Natural killer cell treated with Interleukin-12 subunit alpha and Interleukin-12 subunit beta and Interleukin-15 and Interleukin-18, amount 100 ng/mL, for 72 hours (primary cell): ENCODE measurements at places on chromosomes 6 and 20.
A peak's percentile ranks its signal among the peaks of the same experiment; 100 is the strongest.

DNA sequence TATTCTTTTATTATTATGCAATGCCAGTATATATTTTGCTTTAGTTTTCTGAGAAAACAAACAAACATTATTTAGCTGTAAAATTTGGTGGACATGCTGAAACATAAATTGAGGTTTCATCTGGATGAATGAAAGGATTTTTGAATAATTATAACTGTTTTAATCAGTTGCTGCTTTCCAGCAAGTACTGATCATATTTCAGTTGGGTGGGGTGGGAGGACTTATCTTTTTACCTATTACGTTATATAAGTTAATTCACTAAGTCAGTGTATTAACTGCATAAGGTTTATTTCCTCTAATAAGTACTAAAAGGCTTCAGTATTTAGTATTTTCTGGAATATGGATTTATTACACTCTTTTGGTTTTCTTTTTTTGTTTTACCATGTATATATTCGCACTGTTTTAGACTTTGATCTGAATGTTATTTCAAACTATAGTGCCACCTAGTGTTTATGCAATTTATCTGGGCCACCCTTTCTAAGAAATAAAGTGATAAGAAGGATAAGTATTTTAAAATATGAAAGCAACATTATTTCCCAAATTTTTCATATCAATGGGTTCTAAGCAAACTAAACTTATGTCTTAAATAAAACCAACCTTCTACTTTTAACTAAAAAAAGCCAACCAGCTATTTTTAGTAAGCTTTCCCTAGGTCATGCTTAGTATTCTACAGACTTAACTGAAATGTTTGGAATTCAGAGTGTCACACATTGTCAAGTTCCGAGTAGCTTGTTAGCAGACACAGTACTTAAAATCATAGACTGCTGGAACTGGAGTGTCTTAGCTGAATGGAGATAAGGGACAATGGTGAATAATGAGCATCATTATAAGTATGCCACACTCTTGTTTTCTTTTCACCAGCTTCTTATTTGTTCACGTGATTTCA is 105.4 kb upstream of the MCHR2 start:
- DNase-seq = no peak

DNA sequence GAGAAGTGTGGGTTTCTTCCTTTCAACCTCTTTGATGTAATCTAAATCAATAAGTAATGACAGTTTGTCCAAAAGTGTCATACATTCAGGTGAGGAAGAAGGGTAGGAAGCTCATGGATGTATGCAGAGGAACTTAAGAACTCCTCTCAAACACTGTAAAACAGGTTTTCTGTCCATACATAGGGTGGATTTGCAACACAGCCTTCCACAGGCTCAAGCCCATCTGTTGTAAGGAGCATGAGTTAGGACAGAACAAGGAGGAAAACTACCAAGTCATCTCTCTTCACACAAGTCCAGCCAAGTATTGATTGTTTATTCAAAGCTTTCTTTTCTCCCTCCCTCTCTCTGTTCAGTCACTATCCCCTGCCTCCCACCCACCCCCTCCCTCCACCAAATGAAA is 49.0 kb upstream of the CDYL start:
- no peak for DNase-seq

DNA sequence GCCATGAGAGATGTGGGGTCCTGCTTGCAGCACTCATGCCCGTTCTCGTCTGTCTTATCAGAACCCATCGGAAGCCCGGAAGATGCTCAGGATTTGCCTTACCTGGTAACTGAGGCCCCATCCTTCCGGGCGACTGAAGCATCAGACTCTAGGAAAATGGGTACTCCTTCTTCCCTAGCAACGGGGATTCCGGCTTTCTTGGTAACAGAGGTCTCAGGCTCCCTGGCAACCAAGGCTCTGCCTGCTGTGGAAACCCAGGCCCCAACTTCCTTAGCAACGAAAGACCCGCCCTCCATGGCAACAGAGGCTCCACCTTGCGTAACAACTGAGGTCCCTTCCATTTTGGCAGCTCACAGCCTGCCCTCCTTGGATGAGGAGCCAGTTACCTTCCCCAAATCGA is 8.3 kb downstream of the PI16 start:
- peak; percentile 81 for DNase-seq

- DNase-seq = no peak
Measured at GRCh38 chr6:87808005-87808757, 106.1 kb upstream of the AKIRIN2 start.

- no peak for DNase-seq
Measured at GRCh38 chr20:14778875-14779274, 441.5 kb upstream of the FLRT3 start.

DNA sequence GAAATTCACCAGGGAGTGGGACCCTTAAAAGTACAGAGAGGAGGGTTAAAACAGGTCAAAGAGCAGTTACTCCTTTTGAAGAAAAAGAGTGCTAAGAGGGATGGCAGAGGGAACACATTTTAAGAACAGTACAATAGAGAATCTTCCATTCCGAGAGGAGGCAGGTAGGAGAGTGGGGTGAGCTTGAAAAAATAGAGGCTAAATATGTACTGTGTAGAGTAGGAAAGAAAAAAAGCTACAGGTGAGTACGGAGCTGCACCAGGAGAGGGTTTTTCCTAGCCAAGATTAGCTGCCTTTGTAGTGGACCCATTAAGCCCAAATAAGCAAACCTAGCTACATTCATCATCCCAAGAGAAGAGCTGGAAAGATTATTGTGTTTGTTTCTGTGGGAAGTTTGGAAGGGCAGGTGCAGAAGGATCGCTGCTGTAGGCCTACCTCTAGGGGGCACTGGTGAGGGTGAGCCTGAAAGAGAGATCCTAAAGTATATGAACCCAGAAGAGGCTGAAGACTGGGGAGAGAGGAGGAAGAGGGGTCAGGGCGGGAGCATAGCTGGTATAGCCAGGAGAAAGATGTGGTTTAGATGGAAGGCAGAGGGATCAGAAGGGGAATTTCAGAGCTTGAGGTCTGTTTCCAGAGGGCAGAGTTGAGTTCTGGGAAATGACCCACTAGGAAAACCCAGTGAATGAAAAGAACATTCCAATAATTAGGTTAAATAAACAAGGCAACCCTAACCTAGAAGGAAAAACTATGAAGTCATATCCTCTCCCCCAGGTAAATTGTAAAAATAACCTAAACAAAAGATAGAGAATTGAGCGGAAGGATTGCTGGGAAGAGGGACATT is 50.2 kb upstream of the HINT3 start:
- no peak for DNase-seq

DNA sequence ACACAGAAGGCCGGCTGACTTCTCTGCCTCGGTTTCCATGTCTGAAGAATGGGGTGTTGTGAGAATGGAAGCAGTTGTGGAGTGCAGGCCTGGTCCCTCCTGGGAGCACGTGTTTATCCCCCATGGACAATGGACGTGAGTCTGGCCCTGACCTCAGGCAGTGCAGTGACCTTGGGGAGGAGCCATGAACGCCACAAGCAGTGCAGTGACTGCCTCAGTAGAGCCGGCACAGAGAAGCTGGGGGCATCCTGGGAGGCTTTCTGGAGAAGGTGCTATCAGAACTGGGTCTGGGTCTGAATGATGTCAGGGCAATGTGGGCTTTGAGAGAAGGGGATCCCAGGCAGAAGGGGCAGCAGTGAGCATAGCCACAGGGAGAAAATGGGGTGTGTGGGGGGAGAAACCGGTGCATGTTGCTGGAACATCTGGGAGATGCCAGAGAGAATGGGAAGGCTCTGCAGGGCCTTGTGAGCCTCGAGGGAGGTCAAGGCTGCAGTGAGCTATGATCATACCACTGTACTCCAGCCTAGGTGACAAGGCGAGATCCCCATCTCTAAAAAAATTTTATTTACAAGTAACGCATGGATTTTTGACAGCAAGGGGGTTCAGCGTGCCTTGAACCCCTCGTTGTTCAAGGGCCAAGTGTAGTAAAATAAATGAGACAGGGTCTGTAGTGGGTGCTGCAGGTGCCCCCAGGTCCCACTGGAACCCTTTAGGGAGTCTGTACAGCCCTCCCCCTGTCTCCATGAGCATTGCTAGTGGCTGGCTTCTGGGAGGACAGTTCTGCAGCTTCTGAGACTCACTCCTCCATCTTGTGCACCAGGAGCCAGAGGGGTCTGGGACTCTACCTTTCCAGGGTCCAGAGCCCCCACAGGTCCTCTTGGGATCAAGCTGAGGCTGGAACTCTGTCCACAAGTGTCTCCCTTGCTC is 27.0 kb upstream of the ZBP1 start:
- DNase-seq = no peak

DNA sequence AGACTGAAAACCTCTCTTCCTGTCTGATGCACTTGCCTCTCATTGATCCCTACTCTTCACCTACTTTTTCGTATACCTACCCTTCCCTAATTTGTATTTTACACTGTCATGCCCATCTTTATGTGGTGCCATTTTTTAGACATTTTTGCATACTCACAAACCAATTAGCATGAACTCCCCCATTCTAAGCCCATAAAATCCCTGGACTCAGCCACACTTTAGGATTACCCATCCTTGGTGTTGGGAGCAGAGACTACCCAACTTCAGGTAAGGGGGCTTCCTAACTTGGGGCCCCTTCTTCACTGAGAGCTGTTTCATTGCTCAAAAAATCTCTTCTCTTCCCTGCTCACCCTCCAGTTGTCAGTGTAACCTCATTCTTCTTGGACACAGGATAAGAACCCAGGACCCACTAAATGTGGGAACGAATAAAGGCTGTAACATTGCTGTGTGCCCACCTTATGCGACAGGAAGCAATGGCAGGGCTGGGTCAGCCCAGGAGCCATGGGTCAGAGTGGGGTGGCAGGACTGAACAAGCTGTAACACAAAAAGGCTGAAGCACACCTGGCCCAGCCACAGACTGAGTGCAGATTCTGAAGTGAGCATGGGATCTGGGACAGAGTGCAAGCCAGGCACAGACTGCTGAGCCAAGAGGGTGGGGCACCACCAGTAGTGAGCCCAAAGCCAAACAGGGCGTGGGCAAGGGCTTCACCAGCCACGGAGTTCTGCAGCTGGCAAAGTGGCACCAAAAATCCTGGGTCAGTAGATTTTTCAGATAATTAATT is 789.1 kb upstream of the HS3ST5 start:
- no peak for DNase-seq

DNA sequence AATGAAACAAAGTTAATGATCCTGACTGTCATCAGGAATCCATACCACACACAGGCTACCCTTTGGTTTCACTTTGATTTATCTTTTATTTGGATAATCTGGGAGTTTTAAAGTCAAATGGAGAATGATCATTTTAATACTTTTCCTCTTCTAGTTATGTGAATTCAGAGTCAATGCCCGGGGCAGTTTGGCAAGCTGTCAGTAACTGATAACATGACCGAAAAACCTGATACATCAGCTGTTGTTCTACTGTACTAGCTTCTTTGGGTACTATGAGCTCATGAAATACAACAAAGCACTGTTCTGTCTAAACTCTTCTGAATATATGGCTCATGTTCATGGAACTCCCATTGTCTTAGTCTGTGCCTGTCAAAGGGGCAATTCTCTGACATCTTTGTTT is 30.2 kb downstream of the KLHL31 start:
- DNase-seq = no peak

GRCh38 chr20:34243377-34243776 is 2.2 kb downstream of the ASIP start:
- DNase-seq = no peak

DNA sequence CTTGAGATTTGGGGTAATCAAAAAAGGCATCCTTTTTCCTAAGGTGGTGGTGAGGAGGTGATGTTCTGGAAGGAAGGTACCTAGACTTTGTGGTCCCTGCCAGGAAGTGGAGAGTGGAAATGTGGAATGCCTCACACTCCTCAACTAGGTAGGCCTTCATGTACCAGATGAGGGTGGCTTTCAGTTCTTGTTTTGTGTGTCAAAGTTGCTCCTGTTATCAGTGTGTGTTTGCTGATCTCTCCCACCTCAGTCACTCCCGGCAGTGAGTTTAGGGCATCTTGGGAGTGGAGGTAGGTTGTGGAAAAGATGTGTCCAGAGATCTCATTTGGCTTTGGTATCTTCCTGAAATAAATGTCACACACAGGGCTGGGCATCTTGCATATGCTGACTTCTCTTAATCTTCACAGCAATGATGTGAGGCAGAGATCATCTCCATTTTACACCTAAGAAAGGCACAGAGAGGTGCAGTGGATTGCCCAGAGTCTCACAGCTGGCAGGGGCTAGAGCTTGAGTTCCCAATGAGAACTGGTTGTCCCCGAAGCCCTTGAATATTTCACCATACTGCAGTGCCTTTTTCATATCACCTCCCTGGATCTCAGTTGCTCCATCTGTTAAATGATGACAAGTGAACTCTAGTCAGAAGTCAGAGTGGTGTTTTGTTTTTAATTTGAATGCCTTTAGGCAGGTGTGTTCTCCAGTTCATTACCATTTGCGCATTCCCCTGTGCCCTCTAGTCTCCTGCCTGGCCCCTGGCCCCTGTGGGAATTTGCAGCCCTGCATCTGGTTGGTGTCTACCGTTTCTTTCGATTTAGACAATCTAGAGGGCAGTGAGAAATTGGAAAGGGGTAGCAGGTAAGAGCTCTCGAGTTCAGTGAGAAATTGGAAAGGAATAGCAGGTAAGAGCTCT is 2.9 kb downstream of the PKIG start:
- DNase-seq = no peak

DNA sequence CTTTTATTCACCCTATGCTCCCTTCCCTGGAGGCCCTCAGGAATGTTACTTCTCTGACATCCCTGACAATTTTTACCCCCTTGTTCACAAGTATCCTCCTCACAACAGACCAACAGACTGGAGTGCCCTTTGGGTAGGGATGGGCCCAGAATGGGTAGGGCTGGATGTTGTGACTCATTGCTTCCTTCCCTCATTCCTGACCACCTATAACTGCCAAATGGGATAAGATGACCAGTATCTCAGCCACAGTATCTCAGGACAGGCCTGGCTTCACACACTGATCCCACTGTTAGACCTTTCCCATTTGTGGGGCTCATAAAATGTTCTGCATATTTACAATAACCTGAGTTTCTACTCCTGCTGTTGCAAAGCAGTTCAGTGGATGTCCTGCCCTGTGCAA is 223.0 kb upstream of the LRFN2 start:
- DNase-seq = no peak

DNA sequence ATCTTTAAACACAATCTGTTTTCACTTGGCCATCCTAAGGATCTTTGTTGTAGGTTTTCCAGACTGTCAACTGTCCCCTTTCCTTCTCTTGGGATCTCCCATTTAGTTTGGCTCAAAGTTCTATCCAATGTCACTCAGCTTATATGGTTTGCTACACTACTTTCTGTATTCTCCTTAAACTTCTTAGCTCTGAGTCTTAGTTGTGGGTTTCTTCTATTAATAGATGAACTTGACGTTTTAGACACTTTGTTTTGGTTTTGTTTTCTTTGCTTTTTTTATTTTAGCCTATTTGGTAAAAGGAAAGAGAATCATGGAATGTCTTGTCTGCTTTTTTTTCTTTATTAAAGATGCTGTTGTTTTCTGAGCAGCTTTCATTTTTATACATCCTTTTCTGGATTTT is 11.4 kb downstream of the RMND1 start:
- DNase-seq = no peak

- DNase-seq = no peak
Measured at GRCh38 chr20:326645-327185, 1.4 kb downstream of the SOX12 start.

DNA sequence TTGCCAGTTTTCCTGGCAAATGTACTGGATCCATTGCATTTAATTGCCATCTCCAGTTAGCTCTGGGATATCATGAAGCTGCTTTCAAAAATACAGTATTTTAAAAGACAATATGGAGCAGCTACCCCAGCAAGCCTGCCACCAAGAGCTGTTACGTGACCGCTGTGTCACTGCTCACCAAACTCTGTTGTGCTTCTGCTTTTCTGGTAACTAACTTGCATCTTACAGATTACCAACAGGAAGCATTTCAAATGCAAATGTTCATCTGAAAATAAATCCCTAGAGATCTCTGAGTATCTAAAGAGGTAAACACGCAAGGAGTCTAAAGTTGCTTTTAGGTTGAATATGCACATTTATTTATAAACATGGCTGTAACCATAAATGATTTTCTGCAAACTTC is 1008.3 kb downstream of the KIF16B start:
- no peak for DNase-seq
